Activated CD8-positive, alpha-beta memory T cell treated with anti-CD3 and anti-CD28 coated beads for 1 hour (primary cell): ENCODE measurements at places on chromosomes 16 and 17.
A peak's percentile ranks its signal among the peaks of the same experiment; 100 is the strongest.

- DNase-seq, result no peak
Observed at GRCh38 chr16:52068447-52069074, 478.4 kb downstream of the TOX3 start.

GRCh38 chr17:73657473-73658116 lies 13.3 kb upstream of the SDK2 start:
- no peak for DNase-seq

- no peak for DNase-seq
Observed at GRCh38 chr16:67459066-67459860, 21.7 kb downstream of the ATP6V0D1 start.

GRCh38 chr17:18184143-18185031 lies 759 bp downstream of the ALKBH5 start:
- DNase-seq, result peak; percentile 55

- DNase-seq, result peak; percentile 69
Observed at GRCh38 chr16:30472328-30472942, at the start of gene ITGAL. Gene ITGAL (plus strand): TSS chr16:30472742. CDS start chr16:30472838, 96 bp downstream.

GRCh38 chr17:51362811-51363585 lies 102.7 kb downstream of the UTP18 start:
- DNase-seq, result no peak

DNA sequence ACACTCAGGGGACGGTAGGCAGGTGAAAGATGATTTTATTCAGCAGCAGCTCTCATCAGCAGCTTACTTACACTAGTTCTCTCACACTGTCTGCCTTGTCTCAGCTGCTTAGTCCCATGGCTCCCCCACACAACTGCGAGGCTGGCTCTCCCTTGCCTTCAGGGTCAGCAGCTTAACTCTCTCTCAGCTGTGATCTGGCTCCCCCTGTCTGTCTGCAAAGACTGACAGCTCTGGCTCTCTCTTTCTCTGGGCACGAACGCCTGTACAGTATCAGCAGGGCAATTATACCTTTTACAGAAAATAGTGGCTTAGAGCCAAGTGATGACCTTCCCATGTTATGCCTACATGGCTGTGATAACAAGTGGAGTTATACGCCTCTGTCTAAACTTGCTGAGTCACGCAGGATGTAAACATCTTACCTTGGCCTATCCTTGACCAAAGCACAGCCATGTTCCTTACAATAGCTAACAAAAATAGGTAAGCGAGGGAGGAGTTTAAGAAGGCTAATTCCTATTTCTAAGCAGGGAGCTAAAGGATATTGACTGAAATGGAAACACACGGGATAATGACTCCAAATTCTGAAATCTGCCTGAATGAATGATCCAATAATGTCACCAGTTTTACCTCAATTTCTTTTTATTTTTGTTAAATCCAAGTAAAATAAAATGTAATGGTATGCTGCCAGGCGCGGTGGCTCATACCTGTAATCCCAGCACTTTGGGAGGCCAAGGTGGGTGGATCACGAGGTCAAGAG lies 1.1 kb upstream of the NDUFAB1 start:
- DNase-seq, result no peak

- DNase-seq, result no peak
Observed at GRCh38 chr16:4386951-4387565, 15.4 kb downstream of the VASN start.

DNA sequence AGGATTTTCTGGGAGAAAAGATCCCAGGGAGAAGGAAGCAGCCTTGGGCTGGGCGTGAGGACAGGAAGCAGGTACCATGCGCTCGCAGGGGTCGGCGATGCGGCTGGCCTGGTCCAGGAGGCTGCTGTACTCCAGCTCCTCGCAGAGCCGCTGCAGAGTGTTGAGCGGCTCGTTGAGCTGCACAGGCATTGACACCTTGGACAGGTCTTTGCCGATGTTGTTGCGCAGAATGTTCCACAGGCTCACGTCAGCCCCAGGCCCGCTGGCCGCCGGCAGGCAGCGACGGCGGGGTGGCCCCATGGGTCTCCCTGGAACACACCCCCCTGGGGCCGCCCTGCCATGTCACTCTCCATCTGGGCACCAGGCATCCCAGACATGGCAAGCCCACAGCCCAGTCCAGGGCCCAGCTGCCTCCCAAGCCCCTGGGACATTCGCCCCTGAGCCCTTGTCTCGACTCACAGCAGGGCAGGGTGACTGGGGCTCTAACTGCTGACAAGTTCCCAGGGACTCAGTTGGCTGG lies 8.0 kb downstream of the OSBPL7 start:
- no peak for DNase-seq

GRCh38 chr16:10911267-10911666 lies 31.0 kb downstream of the DEXI start:
- no peak for DNase-seq

GRCh38 chr17:55605705-55606487 lies 94.6 kb upstream of the SMIM36 start:
- no peak for DNase-seq

DNA sequence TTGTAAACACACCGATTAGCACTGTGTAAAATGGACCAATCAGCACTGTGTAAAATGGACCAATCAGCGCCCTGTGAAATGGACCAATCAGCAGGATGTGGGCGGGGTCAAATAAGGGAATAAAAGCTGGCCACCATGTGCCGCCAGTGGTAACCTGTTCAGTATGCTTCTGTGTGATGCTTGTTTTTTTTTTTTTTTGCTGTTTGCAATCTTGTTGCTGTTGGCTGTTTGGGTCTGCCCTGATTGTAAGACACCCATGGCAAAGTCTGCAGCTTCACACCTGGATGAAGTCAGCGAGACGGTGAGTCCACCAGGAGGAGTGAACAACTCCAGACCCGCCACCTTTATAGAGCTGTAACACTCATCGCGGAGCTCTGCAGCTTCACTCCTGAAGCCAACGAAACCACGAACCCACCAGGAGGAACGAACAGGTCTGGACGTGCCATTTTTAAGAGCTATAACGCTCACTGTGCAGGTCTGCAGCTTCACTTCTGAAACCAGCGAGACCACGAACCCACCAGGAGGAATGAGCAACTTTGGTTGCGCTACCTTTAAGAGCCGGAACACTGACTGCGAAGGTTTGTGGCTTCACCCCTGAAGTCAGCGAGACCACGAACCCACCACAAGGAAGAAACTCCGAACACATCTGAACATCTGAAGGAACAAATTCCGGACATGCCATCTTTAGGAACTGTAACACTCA lies 85.0 kb upstream of the MED9 start:
- DNase-seq, result peak; percentile 40

DNA sequence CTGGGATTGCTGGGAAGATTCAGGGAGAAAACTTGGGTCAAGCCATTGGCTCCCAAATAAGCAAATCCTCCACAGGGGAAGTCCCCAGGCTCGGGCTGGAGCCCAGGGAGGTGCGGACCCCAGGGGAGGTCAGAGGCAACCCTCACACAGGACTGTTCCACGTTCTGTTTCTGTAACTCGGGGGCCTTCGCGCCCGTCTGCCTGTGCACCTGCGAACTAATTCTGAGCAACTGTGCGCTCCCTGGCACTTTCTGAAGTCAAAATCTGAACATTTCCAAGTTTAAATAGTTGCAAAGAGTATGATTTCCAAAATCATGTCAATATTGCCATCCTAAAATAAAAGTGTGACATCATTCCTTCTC lies 16.8 kb downstream of the TIMM22 start:
- no peak for DNase-seq

- no peak for DNase-seq
Observed at GRCh38 chr17:47427985-47428384, 102.9 kb upstream of the NPEPPS start.

DNA sequence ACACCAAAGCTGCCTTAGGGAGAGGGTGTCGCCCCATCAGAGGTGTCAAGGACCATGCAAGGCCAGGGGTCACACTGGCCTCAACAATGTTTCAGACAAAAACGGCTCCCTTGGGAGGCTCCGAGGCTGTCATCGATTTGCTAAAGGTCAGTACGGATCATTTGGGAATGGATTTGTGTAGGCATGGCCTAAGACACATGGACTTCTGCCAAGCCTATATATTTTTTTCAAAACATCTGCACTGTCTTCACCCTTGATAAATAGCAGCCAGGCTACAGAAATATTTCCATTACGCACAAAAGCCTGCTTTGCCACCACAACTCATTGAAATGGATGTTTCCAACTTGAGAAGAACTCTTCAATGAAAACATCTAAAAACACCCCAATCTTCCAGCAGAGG lies 10.3 kb downstream of the CUEDC1 start:
- no peak for DNase-seq

GRCh38 chr17:79508291-79508716 lies 102.5 kb downstream of the RBFOX3 start:
- DNase-seq, result no peak

GRCh38 chr16:20906341-20907255 lies 6.0 kb downstream of the LYRM1 start:
- DNase-seq, result no peak
